Ascending aorta (tissue), 2 donors: ENCODE measurements at places on chromosomes 5 and 9.

DNA sequence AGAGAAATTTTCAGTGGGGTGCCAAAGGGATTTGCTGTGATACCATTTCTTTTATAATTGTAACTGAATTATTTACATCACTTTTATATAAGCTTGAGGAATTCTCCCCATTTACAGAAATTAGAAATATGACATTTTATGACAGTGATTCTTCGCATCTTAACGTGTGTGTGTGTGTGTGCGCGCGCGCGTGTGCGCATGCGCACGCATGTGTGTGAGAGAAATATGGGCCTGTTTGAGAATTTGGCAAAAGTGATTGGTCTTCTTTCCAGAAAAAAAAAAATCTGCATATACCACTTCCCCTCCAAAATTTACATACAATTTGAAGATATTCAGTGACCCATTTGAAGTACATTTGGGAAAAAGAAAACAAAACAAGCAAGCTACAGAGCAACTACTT, 190.7 kb upstream of the PDE4D start:
- no peak overlapping the region for H3K4me3 ChIP-seq
- H3K4me1 ChIP-seq, result no peaks in the 10 kb centered on the region

DNA sequence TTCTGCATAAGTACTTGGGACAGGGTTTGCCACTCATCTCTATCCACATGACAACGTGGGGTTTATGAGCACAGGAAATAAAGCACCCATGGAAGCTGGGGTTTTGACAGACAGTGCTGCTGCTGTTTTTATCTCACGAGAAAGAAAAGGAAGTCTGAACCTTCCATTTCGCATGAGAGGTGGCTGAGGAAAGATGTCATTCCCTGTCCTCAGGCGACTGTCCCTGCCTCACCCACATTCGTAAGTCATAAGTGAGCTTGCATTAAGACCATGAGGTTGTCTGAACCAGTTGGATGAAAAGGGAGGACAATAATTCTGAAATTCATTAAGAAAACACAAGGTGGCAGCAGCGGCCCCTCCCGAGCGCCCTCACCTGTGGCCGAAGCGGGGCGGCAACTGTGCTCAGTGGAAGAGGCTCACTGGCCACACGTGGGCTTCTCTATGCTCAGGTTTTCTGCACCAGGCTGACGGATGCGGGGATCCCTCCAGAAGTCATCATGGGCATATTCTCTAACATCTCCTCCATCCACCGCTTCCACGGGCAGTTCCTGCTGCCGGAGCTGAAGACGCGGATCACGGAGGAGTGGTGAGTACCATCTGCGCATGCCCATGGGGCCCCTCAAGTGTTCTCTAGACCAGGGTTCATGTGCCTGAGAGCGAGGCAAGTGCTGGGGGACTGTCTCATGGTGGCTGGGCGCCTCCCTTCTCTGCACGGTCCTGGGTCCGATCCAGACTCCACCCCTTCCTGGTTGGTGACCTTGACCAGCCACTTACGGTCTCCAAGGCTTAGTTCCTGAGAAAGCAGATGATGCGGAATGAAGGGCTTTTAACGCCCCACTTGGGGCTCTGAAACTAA, 54.7 kb upstream of the SUSD3 start:
- no peak overlapping the region for H3K27ac ChIP-seq
- no peaks in the 10 kb centered on the region for H3K27me3 ChIP-seq
- DNase-seq, result no peak
- no peaks in the 10 kb centered on the region for H3K4me1 ChIP-seq
- H3K36me3 ChIP-seq, result no peaks in the 10 kb centered on the region

DNA sequence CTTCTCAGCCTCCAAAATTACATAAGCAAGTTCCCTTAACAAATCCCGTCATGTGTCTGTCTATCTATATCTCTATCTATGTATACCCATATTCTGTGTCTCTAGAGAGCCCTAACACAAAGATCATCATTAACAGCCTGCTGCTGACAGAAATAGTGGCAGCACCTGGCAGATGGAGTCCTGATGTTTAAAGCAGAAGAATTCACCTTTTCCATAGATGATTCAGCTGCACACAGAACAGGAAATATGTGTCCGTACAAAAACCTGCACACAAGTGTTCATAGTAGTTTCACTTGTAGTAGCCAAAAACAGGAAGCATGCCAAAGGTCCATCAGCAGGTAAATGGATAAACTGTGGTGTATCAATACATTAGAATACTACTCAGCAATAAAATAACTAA, 45.0 kb upstream of the ACO1 start:
- no peak overlapping the region for H3K27ac ChIP-seq
- DNase-seq, result no peak
- no peak overlapping the region for H3K4me3 ChIP-seq
- no peaks in the 10 kb centered on the region for H3K36me3 ChIP-seq
- H3K4me1 ChIP-seq, result no peaks in the 10 kb centered on the region
- no peaks in the 10 kb centered on the region for H3K27me3 ChIP-seq

- H3K4me3 ChIP-seq, result no peak overlapping the region
- H3K4me1 ChIP-seq, result no peaks in the 10 kb centered on the region
- H3K27ac ChIP-seq, result no peak overlapping the region
- H3K27me3 ChIP-seq, result no peaks in the 10 kb centered on the region
These were observed 313.5 kb downstream of the TLE4 start for GRCh38 chr9:79885093-79885857.
